ENCODE measurements at places on chromosomes 12 and 14.

DNA sequence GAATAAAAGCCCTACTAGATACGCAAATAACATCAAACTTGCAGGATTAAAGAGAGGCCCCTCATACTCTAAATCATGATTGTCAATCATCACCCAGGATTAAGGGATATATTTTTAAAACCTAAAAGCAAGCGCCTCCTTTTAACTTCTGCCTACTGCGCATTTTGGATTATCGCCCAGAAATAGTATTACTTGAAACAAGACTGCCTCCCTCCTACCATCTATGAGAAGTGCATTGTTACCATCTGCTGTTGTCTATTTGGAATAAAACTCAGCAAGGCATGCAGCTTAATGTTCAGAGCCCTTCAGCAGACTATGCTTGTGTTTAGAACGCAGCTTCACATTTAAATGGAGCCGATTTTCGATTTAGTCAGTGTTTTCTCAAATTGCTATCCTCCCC, 79.6 kb downstream of the EXOC5 start:
- no peak for DNase-seq

- DNase-seq: no peak
Measured at GRCh38 chr14:77579065-77579464, 37.4 kb downstream of the SPTLC2 start.

DNA sequence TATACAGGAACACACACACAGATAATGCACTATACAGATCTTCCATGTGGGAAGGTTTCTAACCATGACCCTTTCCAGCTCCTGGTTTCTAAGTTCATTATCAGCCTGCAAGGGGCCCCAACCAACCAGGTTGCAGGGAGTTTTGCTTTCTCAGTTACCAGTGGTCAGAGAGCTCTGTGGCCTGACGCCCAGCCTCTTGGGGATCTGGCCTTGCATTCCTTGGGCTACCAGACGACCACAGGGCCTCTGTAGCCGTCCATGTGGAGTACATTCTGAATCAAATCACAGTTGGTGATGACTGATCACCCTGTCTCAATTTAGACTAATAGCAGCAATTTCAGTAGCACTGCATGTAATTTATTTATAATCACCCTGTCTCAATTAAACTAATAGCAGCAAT, 47.5 kb downstream of the PAH start:
- DNase-seq: no peak

DNA sequence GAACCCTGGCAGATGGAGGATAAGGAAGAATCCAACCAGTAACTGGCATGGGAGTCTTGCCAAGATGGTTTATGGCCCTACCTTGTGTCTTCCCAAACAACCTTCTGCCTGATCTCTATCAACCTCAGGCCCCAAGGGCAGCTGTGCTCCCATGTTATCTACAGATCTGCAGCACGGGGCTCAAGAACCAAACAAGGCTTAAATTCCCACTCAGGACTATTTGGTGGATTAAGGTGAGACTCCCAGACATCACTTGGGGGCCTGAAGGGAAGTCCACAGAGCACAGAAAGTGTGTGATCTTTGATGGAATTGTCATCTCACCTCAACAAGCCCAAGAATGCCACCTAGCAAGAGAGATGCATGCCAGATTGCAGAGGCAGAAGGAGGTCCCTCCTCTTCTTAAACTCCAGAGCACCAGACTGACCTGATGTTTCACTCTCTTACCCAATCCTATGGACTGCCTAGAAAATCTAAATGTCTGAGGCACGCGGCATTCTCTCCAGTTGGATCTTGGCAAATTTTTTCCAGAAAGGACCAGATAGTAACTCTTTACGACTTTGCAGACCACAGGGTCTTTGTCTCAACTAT, 759.5 kb upstream of the TBX3 start:
- no peak for DNase-seq

DNA sequence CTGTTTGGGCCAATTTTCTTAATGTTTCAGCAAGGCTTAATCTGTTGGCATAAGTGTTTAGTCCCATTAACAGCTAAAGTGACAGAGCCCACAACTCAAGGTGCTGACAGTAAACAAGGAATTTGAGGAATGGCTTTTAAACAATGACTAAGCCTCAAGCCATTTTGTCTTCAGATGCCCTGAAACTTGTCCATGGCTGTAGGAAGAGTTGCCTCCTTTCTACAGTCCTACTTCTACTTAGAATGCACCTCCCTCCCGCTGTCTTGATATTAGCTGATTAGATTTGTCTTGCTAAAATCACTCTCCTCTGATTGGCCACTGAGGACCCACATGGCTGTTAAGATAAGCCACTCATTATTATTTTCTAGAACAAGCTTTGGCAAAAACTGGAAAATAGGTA, 188.4 kb upstream of the OTX2 start:
- no peak for DNase-seq

DNA sequence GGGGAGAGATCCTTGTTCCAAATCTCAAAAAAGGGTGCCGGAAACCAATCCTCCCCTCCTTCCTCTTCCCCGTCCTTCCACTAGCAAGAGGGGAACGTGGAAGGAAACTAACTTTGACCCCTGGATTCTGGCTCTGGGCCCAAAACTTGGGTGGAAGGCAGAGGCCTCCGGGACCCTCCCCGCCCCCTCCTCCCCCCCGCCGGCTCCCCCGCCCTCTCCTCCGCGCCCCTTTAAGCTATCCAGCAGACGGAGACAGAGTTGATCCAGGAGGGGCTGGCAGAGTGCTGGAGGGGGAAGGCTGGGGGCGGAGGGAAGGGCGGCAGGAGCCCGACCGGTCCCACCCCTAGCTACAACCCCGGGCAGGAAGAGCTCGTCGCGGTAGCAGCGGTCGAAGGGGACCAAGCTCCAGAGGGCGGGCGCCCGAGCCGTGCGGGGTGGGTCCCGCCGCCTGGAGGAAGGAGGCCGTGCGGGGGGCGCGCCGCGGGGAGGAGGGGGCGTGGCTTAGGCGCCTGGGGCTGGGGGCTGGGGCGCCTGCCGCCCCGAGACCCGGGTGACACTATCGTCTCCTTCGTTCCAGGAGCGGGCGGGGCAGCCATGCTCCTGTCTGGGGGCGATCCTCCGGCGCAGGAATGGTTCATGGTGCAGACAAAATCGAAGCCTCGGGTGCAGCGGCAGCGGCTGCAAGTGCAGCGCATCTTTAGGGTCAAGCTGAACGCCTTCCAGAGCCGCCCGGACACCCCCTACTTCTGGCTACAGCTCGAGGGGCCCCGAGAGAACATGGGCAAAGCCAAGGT, at the start of gene NYNRIN:
NYNRIN (plus strand) TSS at position 351 of the 794 bp plus-strand sequence; CDS start at position 595, 244 bp downstream.
- no peak for DNase-seq

DNA sequence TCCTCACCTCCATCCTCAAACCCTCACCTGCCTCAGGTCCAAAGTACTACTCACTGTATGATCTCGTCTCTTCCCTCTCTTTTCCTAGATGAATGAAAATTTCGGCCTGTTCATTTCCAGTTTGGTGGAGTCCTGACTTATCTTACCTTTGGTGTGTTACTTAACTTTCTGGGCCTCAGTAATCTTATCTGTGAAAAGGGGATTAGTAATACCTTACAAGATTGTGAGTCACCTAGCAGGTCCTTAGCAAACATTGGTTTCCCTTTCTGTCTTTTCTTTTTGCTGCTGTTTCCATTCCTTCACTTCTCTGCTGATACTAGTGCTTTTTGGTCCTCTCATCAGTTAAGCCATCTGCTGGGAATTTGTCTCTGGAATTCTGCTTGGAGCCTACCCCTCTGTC, 52.8 kb downstream of the AKAP6 start:
- DNase-seq: no peak

- DNase-seq: no peak
Measured at GRCh38 chr12:80189241-80189640, 89.9 kb downstream of the OTOGL start.

- no peak for DNase-seq
Measured at GRCh38 chr12:76921100-76921471, 42.3 kb upstream of the CSRP2 start.

DNA sequence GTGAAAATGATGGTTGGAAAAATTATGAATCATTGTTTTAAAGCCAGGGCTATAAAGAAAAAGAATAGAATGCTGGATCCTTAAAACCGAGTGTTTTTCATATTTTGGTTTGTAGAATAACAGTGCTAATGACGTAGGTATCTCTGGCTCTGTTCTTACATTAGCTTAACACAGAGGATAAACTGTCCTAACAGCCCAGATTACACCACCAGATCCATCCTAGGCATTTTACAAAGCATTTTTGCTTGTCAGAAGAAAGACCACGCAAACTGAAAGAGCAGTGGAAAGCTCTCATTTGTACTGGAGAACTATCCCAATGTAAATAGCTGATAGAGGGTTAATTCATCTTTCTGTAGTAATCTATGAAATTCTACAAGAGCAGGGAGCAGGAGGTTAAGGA, 13.6 kb downstream of the IFT81 start:
- DNase-seq: no peak

DNA sequence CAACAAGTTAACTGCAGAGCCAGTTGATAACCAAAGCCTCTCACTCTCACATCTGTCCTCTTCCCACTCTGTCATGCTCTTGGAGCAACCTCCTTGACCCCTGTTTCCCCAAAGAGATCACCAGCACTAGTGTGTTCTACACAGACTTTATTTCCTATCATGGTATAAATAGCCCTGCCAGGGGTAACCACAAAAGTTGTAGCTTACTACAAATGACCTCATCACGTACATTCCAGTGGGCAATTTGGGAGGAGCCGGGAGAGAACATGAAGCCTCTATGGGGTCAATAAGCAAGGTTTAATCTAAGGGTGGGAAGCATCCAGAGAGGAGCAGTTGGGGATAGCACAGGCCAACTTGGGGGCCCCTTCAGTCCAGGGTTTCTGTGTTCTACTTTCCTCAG, 186.5 kb downstream of the KCNA5 start:
- DNase-seq: no peak

GRCh38 chr14:93953739-93954515, 22.4 kb downstream of the ASB2 start:
- DNase-seq: no peak

DNA sequence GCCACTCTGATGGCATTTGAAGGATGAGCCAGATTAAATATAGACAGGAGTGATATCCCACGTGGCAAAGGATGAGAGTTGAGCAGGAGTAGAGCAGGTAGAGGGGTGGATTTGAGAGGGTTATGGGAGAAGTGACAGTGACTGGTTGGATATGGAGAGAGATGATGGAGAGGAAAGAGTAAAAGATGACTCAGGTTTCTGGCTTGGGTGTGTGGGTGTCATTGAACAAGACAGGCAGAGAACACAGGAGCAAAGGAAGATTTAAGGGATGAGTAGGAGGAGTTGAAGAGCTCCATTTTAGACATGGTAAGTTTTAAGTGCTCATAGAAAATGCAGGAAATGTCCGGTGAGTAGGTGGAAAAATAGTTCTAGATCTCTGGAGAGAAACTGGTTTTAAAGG, 136.9 kb downstream of the EGLN3 start:
- DNase-seq: no peak

DNA sequence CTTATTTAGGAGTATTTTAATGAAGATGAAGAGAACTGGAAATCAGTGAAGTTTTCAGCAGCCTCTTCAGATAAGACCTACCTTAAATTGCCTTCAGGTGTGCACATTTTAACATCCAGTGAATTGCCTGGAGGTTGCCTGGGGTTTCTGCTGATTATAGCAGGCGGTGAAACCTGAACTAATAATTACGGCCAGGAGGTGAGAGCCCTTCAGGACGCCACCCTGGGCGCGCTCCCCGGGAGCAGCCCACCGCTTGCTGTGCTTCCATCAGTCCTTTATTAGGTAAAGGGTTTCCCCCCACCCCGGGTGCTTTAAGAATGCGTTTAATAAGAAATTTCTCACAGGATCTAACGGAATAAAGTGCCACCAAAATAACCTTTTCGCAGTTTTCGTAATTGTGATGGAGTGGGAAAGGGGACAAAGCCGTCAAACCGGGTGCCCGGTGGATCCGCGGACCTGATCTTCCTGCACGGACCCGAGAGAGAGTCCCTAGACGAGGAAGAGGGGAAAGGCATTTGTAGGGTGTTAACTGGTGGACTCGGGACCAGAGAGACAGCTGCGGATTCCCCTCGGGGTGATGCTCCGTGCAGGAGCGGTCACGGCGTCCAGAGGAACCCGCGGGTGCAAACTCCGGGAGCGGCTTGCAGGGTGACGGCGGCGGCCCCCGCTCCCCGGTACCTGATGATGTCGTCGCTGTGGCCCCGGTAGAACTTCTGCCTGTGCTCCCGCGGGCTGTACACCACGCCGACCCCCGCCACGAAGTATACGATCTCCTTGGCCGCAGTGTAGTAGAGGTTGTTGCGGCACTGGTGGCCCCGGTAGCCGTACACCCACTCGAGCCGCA, 902 bp downstream of the EML5 start:
- DNase-seq: no peak

DNA sequence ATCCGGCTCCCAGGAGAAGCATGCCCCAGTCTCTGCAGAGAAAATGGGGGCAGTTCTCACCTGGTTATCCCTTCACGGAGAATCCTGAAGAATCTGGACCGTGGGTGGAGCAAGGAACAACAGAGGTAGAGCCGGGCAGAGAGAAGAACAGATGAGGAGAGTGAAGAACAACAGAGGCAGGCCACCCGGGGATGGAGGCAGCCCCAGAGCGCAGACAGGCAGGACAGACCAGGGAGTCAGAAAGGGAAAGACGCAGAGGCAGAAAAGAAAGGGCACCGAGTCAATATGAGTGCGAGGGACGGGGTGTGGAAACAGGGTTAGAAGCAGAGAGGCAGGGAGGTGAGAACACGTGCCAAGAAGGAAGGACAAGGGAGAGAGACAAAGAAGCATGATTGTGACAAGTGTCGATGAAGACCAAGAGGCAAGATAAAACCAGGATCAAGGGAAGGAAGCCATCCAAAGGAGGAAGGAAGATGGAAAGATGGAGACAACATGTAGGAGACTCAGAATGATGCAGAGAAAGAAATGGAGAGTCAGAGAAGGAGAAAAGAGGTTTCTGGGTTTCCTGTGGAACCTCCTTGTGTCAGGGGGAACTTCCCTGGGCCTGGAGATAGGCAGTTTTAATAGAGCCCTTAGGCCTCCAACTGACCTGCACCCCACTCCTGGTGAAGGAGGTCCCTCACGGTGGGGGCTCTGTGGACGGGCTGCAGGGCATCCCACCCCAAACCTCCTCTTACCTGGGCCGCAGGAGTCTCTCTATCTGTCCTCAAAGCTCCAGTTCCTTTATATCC, at the start of gene MYH6:
MYH6 (minus strand) TSS at position 758 of the 791 bp plus-strand sequence. CDS start 1,050 bp downstream, outside the sequence.
- DNase-seq: no peak

DNA sequence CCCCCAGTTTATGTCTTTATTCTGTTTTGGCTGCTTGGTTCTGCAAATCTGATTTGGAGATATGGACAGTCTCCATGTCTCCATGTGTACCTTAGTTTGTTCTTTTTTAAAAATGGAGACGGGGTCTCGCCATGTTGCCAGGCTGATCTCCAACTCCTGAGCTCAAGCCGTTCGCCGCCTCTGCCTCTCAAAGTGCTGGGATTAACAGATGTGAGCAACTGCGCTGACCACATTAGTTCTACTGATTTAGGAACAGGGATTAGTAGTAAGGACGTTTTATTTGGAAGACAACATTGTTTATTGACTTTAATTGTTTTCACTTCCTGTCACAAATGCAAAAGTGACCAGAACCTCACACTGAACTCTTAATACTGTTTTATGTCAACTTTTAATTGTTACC, 14.7 kb downstream of the AEBP2 start:
- no peak for DNase-seq
